ENCODE measurements at places on chromosomes 3 and 15.

GRCh38 chr15:43239732-43240491 is 19.1 kb upstream of the EPB42 start:
- DNase-seq, result no peak

- no peak for DNase-seq
Measured at GRCh38 chr15:64127521-64128270, 23.8 kb upstream of the SNX22 start.

DNA sequence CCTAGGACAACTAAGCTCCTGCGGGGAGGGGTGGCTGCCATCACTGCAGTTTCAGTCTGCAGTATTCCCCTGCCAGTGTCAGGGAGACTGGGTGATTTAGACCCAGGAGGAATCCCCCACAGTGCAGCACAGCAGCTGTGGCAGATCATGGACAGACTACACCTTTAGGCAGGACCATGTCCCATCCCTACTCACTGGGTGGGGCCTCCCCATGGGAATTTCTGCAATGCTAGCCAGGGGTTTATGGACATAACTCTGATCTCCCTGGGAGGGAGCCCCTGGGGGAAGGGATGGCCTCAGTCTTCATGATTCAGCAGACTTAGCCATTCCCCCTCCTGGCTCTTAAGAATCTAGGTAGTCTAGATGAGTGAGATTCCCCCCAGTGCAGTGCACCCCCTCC is 130.1 kb upstream of the STAC start:
- no peak for DNase-seq

DNA sequence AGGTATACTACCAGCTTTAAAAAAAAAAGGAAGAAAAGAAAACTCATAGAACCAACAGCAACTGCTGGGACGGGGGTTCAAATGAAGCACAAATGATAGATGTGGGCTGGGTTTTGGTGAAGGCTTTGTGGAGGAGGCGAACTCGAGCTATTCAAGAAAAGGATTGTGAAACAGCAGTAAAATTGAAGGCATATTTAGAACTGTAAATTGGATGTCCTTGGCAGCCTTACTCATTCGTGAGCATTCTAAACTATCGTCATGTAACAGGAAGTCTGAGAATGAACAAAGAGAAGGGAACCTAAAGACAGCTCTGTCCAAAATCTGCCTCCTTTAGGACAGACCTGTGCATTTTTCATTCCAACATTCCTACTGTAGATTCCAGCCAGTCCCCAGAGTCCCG is 97.8 kb downstream of the LARS2 start:
- no peak for DNase-seq

DNA sequence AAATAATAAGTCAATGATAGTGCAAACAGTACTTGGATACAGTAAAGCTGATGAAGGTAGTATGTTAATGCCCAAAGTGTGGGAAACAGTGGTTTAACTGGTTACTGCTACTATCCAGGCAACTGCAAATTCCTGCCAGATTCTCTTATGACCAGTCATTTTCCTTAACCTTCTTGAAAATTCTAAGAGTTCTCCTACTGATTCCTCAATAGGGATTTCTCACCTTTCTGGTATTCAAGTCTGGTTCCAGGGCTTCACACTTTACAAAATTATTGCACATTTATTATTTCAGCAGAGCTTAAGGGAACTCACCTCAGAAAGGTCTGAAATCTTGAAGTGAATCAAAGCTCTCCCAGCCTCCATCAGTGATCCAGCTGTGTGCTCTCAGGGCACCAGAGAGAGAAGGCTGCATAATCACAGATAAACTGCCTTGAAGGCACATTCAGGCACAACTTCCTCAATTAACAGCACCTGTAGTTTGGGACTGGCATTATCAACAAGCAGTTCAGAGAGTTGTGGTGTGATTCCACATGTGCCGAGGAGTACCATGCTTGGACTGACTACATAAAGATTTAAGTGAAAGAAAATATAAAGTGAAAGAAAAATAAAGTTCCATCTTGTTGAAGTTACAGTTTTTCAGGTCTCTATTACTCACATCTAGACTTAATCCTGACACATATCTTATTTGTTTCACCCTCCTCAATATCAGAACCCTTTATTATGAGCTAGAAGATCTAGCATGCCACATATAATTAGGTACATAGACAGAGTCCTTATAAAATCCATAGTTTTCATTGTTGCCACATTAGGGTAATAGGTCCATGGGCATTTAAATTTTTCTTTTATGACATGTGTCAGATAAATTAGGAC is 59.5 kb upstream of the TIPARP start:
- DNase-seq, result no peak

DNA sequence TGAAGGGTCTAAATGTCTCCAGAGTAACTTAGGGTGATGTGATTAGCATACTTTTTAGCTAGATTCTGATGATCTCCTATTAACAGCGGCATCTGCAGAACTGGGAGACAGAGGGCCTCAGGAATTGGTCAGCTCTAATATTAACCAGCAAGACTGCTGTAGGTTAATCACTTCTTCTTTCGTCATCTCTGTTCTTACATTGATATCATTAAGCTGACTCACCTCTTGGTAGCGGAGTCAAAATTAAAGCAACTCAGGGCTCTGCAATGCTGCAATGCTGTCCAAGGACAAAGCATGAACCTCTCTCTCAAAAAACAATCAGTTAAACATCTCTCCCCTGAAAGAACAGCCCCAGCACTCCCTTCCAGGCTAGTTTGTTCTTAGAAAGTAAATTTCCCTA is 57.5 kb upstream of the TRA2B start:
- DNase-seq, result no peak
